ENCODE measurements at places on chromosomes 7 and 10.

DNA sequence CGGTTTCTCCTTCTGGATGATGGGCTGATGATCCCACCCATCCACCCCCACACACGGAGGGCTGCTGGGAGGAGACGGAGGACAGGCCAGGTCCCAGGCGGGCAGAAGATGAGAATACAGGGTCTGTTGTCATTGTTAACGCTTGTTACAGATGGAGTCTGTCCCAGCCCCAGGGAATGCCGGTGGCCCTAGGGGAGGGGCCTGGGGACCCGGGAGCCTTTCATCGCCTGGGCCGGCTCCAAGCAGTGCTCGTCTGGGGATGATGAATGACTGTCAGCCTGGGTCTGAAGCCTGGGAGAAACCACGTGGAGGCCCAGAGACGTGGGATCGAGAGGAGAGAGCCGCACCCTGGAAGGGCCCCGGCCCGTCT lies 69.2 kb downstream of the UNCX start:
- DNase-seq, result no peak

DNA sequence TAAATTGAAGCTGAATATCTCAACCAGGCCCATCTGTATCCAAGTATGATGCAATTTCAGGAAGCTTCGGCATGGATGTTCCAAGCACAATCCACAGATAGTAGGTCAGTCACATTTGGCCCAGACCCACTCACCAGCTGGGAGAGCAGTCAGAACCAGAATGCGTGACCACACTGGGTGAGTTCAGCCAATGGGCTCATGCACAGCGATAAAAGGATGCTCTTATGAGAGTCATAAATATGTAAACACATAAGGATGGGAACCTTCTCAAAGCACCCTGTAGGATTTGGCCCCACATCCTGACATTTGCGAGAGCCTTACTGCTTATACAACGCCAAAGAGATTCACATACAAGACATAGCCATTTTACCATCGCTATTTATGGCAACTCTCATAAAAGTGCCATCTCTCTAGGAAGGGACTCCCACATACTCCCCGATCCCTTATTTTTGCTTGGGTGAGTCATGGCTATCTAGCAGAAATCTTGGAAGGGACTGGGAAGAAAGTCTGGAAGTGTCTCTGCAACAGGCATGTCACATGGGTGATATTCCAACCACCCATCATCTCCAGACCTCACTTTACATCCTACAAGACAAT lies 3.0 kb downstream of the AFAP1L2 start:
- no peak for DNase-seq

DNA sequence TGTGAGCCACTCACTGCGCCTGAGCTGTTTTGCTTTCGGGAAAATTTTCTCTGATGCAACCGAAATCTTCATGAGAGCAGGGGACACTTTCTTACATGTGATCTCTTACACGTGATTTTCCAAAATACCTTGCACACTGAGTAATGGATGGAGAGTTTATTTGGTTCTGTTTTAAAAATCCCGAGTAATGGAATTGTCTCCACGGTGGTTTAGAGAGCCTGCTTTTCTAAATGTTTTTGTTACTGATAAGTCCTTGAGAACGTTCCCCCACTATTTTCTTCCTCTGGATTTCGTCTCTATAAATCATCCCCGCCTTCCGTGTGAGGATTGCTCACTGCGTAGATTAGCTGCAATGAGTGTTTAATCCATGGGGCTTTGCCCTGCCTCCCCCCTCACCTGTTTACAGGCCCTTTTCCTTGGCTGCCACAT lies 25.7 kb downstream of the CAMK1D start:
- no peak for DNase-seq

GRCh38 chr10:42543840-42544372 lies 94.5 kb downstream of the ZNF33B start:
- DNase-seq, result no peak

DNA sequence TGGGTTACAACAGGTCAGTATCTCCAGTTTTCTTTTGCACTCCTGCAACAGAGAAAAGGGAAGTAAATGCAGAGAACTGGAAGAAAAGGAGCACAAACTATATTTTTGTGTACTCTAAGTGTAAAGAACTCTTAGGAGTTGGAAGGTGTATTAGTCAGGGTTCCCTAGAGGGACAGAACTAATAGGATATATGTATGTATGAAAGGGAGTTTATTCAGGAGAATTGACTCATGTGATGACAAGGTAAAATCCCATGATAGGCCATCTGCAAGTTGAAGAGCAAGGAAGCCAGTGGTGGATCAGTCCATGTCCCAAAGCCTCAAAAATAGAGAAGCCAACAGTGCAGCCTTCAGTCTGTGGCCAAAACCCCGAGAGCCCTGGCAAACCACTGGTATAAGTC lies 22.6 kb upstream of the RAB18 start:
- no peak for DNase-seq

DNA sequence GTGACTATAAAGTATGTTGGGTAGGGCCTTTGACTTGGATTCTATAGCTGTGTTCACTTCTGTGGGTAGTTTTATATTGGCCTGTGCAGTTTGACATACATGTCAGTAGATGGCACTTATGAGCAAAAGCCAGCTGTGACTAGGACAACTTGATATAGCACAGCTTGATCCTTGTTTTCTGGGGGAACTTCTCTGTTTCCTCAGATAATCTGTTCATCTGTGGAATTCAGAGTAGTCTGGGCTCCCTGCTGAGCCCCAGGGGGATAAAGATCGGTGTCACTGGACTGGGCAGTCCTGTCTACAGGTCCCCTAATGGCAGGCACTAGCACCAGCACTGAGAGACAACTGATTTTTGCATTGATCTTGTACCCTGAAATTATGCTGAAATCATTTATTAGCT lies 25.4 kb downstream of the CYP2C9 start:
- no peak for DNase-seq

GRCh38 chr10:56782503-56782902 lies 421.4 kb upstream of the ZWINT start:
- DNase-seq, result no peak

- DNase-seq, result no peak
These were observed 1.9 kb upstream of the TRDMT1 start for GRCh38 chr10:17203416-17203815.

DNA sequence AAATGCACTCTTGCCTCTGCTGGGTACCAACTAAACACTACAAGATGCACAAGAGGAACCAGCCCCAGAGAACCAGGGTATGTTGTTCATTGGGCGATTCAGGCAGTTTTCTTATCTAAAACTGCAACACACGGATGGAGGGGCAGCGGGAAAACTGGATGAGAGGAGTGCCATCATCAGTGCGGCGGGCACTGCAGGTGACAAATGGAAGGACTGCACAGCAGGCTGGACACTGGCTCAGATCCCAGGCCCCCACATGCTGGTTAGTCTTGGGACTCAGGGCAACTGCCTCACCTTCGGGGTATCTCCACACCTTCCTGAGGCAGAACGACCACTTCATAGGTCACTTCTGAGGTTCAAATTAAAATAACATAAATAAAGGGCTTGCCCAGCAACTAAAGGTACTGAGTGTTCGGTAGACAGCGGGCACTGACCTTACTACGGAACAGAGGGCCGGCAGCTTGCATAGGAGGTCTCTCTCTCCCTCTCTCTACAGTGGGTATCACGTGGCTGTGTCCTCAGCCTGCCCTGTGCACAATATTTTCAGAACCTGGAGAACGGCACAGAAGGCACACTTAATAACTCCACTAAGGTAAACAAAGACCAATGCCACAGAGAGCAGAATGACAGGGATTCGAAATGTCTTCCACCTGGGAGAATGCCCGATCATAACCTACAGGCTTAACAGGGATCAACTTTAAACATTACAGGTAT lies 72.1 kb downstream of the GRB10 start:
- DNase-seq, result no peak

- no peak for DNase-seq
These were observed 668 bp downstream of the GPR37 start for GRCh38 chr7:124764847-124765400.

GRCh38 chr7:15692501-15693020 lies 6.1 kb upstream of the MEOX2 start:
- DNase-seq, result no peak

- DNase-seq, result no peak
These were observed 12.3 kb downstream of the CNPY1 start for GRCh38 chr7:155533827-155534690.

- DNase-seq, result no peak
These were observed 107.1 kb upstream of the FAM20C start for GRCh38 chr7:85074-85882.

GRCh38 chr10:36888925-36889573 lies 236.3 kb upstream of the ANKRD30A start:
- no peak for DNase-seq

GRCh38 chr10:89245802-89246201 lies 5.8 kb downstream of the LIPA start:
- no peak for DNase-seq

GRCh38 chr7:83143107-83143506 lies 19.6 kb downstream of the PCLO start:
- no peak for DNase-seq

- no peak for DNase-seq
These were observed 4.1 kb downstream of the FHIP2A start for GRCh38 chr10:114825513-114826253.

DNA sequence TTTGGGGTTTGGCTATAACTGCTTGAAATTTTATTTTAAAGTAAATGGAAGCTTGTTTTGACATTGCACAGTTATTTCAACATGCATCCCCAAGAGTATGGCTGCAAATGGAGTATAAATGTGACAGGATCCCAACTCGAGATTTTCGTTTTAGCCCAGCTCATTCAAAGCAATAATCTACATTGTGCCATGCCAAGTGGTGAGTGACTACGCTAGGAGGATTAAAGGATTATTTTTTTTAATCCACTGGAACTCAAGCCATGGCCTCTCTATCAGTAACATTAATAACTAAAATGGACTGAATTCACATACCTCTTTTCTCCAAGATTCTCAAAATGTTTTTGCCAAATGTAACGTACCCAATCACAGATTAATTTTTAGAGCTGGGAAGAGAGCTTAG lies 60.6 kb upstream of the AUTS2 start:
- DNase-seq, result no peak

DNA sequence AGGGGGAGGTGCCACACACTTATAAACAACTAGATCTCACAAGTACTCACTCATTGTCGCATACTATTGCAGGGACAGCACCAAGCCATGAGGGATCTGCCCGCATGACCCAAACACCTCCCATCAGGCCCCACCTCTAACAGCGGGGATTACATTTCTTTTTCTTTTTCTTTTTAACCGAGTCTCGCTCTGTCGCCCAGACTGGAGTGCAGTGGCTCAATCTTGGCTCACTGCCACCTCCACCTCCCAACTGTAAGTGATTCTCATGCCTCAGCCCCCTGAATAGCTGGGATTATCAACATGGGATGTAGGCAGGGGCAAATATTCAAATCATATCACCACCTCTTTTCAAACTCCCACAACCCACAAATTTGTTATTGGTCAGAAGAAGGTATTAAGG lies 76.7 kb downstream of the SKAP2 start:
- DNase-seq, result no peak

GRCh38 chr10:4984223-4984622 lies 19.4 kb downstream of the AKR1C2 start:
- no peak for DNase-seq

Measured in activated naive CD4-positive, alpha-beta T cell (primary cell).